ENCODE measurements at places on chromosomes 1 and 21.

GRCh38 chr21:33767236-33767635 lies 124.9 kb downstream of the ITSN1 start:
- no peak for DNase-seq

GRCh38 chr1:228292609-228292911 lies 84.7 kb downstream of the OBSCN start:
- DNase-seq, result no peak

GRCh38 chr1:15740924-15741850 lies 1.1 kb upstream of the TMEM82 start:
- DNase-seq, result peak; percentile 71

GRCh38 chr1:31672986-31673385 lies 28.3 kb upstream of the PEF1 start:
- no peak for DNase-seq

DNA sequence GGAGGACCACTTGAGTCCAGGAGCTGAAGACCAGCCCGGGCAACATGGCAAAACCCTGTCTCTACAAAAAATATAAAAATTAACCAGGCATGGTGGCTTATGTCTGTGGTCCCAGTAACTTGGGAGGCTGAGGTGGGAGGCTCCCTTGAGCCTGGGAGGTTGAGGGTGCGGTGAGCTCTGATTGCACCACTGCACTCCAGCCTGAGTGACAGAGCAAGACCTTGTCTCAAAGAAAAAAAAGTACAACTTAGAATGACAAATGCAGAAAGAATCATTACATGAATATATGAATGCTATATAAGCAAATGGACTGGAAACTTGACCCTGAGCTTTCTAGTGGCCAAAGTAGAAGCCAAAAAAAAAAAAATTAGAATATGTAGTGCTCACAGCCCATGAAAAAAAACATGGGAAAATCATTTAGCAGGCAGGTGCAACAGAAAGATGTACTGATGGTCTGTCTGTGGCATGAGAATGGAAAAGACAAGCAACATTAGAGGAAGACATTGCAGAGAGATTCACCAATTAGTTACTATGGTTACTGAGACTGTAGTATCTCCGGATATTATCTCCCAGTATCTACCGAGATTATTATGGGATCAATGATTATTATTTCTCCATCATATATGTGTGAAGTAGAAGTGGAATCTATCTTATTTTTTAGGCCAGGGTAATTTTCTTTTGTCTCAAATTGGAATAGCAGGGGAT lies 19.2 kb downstream of the ELAPOR1 start:
- DNase-seq, result no peak

DNA sequence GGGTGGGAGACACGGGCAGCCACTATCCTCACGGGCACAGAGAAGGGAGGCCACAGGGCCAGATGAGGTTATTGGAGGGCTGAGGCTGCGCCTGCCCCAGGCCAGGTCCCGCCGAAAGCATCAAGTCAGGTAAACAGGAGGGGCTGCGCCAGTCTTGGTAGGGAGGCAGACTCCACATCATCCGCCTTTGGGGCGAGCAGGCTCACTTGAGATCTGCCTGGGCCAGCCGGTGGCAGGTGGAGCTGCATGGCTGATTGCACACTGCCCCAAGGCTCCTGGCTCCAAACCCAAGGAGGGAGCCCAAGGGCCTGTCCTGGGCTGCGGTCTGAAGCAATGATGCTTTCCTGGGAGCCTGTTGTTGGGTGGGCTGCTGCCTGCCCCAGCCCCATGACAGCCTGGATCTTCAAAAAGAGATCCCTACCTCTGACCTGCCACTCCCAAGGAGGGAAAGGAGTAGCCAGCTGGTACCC lies 4.6 kb downstream of the SMIM1 start:
- no peak for DNase-seq

DNA sequence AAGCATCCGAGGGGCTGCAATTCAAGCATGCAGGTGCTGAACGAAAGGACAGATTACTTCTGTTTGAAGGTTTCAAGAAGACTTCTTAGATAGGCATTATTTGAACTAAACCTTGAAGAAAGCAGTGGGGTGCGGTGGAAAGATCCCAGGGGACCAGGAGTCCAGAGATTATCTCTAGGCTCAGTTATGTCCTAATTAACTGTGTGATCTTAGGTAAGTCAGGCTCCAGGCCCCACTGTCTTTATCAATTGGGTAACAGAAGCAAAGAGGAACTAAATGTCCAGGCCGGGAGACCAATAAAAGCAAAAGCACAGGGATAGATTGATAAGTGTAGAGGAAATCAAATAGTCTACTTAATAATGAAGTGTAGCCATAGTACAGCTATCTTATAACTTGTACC lies 72.9 kb upstream of the CDC42BPA start:
- no peak for DNase-seq

GRCh38 chr1:21117597-21118001 lies 59.1 kb downstream of the EIF4G3 start:
- DNase-seq, result no peak

DNA sequence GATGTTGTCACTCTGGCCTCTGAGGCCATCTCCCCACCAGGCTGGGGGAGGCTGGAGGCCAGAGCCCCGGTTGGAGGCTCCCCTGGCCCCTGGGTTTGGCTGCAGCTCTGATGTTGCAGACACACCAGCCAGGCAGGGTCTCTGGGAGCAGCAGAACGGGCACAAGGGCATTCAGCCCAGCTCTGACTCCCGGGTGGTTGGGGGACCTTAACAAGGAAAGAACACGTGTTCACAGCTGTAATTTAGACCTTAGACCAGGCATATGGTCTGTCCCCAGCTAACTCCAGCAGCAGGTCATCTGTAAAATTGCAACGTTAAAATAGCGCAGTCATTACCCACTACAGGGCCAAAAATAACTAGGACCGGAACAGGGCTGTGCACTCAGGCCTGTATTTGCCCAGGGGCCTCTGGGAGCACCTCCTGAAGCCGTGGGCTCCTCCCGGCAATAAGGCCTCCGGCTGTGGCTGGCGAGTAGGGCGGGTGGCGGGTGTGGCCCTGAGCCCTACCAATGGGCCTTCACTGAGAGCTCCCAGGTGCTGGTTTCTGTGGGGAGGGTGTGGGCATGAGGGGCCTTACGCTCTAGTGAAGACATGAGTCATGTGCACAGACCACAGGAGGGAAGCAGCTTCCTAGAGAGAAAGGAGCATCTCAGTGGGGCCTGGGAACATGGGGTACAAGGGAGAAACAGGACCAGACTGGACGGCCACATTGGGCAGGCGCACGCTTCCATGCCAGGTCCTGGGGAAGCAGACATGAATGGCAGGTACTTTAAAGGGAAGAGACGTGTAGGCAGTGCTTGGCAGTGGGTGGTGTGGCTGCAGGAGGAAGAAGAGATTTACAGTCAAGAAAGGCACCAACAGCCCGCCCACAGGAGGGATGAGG lies 6.1 kb downstream of the LDLRAP1 start:
- peak; percentile 46 for DNase-seq

- peak; percentile 22 for DNase-seq
Observed at GRCh38 chr1:25503551-25504426, 39.6 kb upstream of the LDLRAP1 start.

DNA sequence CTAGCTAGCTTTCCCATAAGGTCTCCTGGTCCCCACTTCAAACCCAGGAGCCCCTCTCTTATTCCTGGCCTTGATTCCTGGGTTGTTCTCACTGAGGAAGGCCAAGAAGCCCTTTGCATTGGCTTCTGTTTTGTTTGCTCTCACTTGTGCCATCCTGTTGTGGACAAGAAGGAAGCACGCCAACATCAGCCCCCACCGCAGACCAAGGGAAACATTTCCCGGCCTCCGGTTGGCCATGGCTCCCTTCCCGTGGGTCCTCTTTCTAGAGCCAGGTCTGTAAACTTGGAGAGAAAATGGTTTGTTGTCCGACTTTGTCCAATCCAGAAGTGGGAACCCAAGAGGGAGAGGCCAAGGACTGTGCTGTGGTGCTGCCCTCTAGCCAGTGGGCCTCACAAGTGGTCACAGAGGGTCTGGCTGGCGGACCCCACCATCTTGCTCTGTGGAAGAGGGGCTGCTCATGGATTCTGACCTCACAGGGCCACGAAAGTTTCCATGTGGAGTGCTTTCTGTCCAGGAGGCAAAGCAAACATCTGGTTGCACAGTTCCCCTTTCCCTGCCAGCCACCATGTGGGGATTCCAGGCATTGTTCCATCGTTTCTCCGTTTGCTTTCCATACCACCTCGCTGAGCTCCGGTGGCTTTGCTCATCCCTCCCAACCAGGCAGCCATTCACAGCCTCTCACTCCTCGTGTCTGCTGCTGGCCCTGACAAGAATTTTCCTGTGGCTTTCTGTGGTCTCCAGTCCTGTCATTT lies 18.9 kb upstream of the TENT5C start:
- no peak for DNase-seq

All from NCI-H1436 (cell line).